ENCODE measurements at places on chromosomes 2 and 18.

DNA sequence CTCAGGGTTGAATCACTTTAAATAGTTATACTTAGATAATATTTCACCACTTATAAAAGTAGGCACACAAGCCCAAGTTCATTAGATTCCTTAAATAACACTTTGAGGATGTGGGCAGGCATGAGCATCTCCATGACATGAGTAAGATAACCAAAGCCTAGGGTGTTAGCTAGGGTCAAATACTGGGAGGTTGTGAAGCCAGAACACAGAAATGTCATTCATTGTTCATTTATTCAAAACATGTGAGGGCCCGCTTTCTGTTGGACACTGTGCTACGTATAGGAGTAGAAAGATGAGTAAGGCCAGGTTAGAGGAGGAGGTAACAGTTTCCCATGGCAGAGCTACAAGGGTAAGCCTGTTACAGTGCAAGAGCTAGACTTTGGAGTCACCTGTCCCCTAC is 93.5 kb upstream of the NEDD4L start:
- no peak for DNase-seq

- DNase-seq = no peak
These were observed 28.1 kb downstream of the EIF4E2 start for GRCh38 chr2:232578626-232579025.

DNA sequence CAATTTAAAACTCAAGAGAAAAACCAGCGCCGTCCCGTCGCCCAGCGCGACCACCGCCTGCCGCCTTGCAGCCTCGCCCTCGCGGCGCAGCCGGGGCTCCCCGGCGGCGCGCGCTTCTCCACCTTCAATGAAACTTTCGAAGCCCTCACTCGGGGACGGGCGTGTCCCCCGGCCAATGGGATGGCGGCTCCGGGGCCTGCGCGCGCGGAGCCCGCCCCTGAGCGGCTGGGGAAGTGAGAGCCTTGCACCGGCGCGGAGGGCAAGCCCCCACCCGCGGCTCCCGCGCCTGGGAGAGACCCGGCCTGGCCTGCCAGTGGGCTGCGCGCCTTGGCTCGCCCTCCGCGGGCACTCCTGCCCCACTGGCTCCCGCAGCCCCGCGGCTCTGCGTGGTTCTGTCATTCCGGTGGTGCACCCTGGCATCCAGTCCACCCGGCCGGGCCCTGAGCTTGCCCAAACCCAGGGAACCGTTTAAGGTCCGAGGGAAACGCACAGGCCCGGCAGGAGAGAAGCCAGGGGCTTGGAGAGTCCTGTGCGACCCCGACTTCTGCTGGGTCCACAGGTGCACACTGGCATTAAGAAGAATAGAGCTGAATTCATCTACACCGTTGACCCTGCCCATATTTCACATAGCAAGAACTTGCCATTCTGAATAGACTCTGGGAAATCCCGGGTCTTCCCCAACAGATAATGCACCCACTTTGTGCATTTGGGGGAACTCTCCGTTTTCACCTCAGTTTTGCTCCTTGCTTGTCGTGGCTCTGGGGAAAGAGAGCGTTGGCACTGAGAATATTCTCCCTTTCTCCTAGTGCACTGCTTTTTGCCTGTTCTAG is at the start of gene PIEZO2:
Gene PIEZO2 (minus strand): TSS at position 129 of the 830 bp plus-strand sequence. CDS start 981 bp downstream, outside the sequence.
- no peak for DNase-seq

DNA sequence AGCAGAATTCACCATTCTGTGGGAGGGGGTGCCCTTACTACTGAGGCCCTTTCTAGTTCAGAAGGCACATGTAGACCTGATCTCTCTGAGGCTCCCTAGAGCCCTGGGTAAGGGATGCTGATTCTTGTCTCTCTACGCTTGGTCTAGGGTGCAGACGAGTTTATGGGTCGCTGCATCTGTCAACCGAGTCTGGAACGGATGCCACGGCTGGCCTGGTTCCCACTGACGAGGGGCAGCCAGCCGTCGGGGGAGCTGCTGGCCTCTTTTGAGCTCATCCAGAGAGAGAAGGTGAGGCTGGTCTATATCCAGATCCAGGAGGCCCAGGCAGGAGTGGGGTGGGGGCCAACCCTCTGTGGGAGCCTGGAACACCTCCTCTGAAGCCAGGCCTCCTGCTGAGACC is 147.2 kb downstream of the DYSF start:
- no peak for DNase-seq

GRCh38 chr2:33777786-33778185 is 178.7 kb upstream of the FAM98A start:
- DNase-seq = no peak
